ENCODE measurements at places on chromosomes 7 and 10.

GRCh38 chr10:58979711-58980110, 196.7 kb upstream of the PHYHIPL start:
- no peak for DNase-seq

DNA sequence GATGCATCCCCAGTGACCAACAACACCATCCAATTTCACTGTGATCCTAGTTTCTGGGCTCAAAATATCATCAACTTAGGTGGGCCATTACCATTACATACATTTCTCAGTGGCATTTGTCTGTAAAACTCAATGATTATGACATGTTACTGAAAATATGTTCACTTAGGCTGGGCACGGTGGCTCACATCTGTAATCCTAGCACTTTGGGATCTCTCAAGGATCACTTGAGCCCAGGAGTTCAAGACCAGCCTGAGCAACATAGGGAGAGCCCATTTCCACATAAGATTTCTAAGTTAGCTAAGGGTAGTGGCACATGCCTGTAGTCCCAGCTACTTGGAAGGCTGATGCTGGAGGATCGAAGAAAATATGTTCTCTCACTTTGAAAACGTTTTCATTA, 91.0 kb downstream of the TRIM24 start:
- no peak for DNase-seq

DNA sequence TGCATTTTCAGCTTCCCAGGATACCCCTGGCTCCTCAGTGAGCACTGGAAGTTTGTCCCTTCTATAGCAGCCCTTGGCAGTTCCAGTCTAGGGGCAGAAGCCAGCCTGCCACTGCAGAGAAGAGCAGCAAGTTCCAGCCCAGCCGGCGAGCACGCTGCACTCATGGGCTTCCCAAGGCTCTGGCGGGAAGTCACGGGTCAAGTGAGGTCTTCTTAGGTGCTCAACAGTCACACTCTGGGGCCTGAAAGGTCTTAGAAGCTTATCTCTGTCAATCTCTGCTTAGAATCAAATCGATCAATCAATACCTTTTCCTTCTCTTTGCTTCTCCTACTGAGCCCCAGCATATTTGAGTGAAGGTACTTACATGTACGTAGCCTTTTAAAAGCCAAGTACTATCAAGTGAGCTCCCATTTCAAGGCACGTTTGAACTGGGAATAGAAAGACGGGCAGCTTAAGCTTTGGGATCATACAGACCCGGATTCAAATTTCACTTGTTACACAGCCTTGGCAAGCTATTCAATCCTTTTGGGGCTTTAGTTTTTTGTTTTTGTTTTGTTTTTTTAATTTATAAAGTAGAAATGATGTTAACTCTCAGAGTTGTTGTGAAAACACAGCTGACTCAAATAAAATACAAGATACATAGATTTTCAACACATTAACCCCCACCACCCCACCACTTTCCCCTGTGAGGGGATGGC, 152.6 kb upstream of the KLF14 start:
- no peak for DNase-seq

GRCh38 chr7:141209454-141209853, 135.6 kb downstream of the TMEM178B start:
- no peak for DNase-seq

DNA sequence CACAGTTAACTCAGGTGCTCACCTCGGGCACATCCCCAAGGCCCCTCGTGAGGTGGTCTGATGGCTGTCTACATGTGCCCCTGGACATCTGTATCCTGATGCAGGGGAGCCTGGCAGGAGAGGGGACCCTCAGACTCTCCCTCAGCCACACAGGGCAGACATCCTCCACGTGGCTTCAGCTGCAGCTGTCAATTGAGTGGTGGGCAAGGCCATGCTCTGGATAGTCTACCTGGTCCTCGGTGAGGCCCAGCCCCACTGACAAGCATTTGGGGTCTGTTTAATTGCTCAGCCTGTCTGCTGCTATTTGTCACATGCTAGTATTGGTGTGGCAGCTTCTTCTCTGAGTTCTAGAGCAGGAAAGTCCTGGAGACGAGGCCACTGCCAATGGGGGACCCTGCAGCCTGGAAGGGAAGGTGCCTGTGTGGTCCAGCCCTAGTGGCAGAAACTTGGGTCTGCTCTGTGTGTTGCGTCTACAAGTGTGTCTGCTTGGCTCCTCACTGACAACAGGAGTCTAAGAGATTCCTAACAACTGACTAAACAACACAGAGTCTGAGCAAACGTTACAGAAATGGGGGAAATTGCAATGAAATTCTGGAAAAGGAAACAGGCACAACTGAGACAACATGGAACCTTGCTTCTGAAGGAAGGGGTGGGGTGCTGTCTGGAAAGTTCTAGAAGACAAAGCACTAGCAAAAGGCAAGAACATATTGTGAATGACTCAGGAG, 59.3 kb upstream of the IGFBP3 start:
- DNase-seq = no peak

DNA sequence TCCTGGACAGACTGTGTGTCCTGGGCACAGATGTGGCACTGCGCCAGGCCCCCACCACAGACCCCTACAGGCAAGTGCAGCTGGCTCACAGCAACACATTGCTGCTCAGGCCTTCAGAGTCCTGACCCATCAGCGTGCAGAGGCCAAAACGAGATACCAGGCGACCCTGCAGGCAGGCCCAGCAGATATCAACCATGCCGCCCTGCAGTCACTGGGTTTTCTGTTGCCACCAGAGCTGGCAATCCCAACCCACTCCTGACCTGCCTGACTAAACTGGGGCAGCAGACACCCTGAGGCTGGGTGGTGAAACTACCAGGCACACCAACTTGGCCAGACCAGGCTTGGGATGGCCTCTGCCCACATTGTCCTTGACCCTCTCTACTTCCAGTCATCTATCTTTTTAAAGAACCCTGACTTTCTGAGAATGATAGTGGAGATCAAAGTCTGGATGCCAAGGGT, 20.3 kb downstream of the ZCCHC24 start:
- DNase-seq = no peak

Data from posterior vena cava (tissue), 2 donors.